ENCODE measurements at places on chromosomes 7 and 10.

DNA sequence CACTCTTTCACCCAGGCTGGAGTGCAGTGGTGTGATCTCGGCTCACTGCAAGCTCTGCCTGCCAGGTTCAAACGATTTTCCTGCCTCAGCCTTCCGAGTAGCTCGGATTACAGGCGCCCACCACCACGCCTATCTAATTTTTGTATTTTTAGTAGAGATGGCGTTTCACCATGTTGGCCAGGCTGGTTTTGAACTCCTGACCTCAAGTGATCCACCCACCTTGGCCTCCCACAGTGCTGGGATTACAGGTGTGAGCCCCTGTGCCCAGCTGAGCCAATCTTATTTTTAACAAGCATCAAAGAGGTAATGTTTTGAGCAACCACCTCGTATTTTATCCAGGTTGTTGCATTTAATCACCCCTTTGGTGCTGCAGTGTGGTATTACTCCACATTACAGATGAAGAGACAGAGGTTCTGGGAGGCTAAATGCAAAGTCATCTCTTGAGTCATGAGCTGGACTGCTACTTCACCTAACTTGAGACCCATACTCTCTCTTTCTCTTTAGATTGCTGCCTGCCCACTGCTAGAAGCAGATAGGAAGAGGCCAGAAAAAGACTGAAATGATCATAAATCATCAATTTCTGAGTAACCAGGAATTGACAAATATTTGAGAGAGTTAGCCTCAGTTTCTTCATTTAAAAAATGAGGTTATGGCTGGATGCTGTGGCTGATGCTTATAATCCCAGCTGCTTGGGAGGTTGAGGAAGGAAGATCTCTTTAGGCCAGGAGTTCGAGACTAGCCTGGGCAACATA, 116.2 kb downstream of the CAMK1D start:
- DNase-seq, result no peak

DNA sequence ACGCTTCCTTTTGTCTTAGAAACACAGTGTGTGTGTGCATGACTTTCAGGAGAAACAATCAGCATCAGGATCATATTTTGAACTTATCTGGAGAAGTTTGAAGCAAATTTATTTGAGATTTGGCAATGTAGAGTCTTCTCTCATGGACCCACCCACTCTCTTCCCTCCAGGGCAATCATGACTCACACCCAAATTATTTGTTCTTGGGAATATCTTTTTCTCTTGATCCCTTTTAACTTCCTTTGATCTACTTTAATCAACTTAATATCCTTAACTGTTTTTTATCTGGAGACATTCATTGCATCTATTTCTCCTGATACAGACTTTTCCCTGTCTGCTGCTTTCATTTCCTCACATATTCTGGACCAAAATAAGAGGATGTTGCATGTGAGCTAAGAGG, 1174.3 kb downstream of the GATA3 start:
- peak; percentile 53 for DNase-seq

- peak; percentile 54 for DNase-seq
These were observed 217.2 kb downstream of the REEP3 start for GRCh38 chr10:63738410-63738809.

DNA sequence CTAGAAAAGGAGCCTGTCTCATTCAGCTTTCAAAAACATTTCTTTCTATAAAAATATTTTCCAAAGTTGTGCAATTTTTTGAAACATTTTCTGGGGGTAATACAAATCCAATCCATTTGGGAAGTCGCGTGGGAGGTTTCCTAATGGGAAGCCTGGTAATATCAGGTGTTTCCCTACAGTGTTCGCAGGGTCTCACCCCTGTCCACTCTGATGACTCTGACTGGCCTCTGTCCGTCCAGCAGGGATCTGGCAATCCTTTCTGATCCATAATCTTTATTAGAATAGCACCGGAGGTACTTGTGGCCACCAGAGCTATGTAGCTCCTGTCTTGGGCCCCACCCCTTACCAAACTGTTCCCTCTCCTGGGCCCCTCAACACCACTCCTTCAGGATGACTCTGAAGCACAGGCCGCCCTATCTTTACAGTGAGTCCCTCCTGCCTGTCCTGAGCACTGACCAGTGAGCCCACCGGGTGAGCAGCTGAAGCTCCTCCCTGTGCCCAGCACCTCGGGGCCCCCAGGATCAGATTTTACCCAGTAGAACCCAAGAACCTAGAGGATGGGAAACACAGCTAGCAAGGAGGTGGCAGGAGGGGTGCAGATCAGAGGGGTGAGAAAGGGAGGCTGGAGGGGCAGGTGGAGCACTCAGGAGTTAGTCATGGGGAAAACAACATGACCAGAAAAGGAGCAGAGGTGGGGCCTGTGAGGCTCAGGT, 84.8 kb downstream of the PTPRE start:
- DNase-seq, result no peak

- DNase-seq, result no peak
These were observed 406.2 kb downstream of the KCNMA1 start for GRCh38 chr10:77231375-77231774.

- DNase-seq, result no peak
These were observed 30.3 kb downstream of the ERCC6 start for GRCh38 chr10:49508654-49509053.

GRCh38 chr10:16887565-16887964, 70.3 kb upstream of the RSU1 start:
- peak; percentile 94 for DNase-seq

DNA sequence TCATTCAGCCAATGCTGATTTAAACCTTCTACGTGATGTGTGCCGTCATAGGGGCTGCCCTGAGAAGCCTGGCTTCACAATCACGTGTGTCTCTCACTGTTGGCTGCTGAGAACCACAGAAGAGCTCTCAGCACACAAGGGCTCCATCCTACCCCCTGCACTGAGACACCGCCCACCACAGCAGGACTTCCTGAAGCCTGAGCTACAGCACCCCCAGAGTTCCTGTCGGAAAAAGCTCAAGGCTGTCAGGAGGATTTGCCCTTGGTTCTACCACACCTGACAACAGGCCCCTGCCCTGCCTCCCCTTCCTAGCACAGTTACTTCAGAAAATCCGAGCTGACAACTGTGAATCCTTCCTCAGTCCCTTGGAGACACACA, 191.9 kb downstream of the MAD1L1 start:
- DNase-seq, result no peak

DNA sequence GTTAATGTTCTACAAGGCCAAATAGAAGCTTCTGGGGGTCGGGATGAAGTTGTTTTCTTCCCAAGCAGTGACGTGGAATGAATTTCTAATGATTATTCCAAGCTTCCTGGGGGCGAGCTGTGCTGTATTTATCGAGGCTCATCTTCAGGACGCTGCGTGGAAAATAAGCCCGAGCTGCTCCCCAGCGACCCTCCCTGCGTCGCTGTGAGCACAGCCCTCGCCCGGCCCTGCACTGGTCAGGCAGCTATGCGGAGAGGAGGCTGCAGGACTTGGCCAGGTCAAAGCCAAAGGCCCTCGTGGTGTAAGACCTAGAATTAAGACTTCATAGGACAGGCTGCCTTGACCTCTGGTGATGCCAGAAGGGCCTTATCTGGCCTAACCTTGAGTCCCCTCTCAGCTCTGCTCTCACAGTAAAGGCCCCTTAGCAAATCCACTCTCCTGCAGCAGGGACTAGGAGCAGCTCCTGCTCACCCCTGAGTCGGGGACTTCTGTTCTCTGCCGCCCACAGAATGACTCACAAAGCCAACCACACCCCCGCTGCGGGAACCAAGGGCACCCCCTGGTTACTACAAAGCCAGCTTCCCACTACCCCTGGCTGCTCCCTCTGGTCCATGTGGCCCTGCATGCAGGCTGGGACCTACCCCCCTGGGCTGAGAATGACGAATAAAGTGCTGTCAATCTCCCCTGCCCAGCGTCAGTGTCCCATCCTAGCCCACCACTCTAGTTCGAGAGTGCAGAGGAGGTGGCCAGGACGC, 501.6 kb downstream of the TCERG1L start:
- no peak for DNase-seq

- no peak for DNase-seq
These were observed 10.4 kb downstream of the LAT2 start for GRCh38 chr7:74220229-74220628.

GRCh38 chr7:158026636-158027265, 560.9 kb downstream of the PTPRN2 start:
- no peak for DNase-seq

GRCh38 chr7:129055294-129055816, 444 bp upstream of the TNPO3 start:
- DNase-seq, result no peak
